Renal cortex interstitium (tissue), 15 donors: ENCODE measurements at places on chromosomes 4 and X.

DNA sequence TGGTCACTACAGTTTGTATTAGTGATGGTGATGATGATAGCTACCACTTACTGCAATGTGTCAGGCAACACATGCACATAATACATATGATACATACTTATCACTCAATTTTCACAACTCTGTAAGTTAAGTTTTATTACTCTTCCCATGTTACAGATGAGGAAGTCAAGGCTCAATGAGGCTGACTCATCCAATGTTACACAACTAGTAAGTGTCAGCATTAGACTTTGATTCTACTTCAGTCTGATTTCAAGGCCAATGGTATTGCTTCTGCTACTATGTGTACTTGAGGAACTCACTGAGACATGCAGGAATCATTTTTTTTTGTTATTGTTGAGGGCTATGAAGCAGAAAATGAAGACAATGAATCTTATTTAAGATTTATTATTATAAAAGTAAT is 96.4 kb upstream of the TRPC5OS start:
- no peak for DNase-seq

DNA sequence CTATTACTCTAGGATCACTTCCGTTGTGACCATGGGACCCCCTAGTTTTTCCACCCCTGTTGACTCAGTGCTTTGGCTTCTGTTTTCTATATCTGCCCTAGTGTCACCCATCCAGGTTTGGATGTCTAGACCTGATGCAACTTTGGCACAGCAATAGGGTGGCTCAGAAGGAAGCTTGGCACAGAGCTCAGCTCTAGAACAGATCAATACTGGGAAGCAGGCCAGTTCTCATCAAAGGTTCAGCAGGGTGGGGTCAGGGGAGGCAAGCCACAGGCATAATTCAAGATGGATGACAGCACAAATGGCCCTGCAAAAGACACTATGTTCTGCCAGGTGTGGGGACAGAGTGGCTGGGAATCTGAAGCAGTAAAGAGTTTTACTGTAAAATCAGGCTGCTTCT is 74.2 kb upstream of the EGFL6 start:
- DNase-seq: no peak

DNA sequence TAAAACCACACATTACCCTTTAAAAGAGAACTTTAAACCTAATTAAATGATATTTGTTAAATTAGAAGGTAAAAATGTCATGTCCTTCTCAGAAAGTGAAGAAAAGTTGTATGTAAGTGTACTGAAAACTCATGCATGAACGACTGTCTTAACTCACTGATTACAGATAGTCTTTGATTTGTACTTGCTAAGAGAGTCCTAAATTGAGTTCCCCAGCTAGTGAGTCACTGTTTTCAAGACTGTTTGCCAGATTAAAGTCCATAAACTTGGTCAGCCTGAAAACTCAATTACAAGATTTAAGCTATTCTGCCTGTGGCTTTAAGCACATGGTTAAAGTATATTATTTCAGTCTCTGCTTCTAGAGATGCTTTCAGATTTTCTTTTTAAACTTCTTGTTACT is 124.9 kb upstream of the ZCCHC13 start:
- DNase-seq: peak; percentile 21

DNA sequence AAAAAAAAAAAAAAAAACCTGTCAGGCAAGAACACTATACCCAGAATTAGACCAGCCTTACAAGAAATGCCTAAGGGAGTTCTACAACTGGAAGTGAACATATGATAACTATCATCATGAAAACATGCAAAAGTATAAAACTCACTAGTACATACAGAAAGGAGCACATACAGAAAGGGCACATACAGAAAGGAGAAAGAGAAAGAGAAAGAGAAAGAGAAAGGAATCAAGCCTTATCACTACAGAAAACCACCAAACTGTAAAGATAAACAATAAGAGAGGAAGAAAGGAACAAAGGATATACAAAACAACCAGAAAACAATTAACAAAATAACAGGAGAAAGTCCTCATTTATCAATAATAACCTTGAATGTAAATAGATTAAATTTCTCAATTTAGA is 50.4 kb downstream of the PHKA1 start:
- DNase-seq: no peak

DNA sequence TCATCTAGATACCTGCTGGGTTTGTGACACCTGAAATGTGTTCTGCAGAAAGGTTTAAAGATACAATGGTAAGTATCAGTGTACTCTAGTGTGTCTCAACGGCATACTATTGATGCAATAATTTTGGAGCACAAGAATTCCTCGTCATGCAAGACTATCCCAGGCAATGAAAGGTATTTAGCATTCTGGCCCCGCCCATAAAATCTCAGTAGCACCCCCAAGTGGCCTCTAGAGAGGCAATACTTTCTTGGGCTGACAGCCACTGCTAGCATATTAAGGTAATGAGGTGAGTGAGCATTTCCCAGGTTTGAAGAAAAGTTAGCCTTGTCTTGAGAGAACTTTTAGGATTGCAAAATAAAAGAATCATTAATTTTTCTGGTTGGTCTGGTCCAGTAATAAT is 24.0 kb downstream of the TAB3 start:
- no peak for DNase-seq

GRCh38 chr4:53584658-53585057 is 6.6 kb downstream of the LNX1 start:
- no peak for DNase-seq

- DNase-seq: no peak
Measured at GRCh38 chr4:183599690-183600089, 59.3 kb downstream of the RWDD4 start.

GRCh38 chr4:106864231-106864630 is 171.9 kb downstream of the DKK2 start:
- no peak for DNase-seq

DNA sequence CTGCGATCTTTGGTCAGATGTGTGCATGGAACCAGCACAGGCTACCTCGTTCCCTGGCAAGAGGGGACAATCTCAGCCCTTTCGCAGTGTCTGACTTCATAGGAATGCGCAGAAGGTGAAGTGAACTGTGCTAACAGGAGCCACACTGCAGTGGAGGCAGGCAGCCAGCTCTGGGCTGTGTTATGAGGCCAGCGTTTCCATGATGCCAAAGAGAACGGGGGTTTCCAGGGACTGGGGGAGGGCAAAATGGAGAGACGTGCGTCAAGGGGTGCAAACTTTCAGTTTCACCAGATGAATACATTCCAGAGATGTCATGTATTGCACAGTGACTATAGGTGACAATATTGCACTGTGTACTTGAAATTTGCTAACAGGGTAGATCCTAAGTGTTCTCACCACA is 30.4 kb downstream of the CLDN34 start:
- no peak for DNase-seq

DNA sequence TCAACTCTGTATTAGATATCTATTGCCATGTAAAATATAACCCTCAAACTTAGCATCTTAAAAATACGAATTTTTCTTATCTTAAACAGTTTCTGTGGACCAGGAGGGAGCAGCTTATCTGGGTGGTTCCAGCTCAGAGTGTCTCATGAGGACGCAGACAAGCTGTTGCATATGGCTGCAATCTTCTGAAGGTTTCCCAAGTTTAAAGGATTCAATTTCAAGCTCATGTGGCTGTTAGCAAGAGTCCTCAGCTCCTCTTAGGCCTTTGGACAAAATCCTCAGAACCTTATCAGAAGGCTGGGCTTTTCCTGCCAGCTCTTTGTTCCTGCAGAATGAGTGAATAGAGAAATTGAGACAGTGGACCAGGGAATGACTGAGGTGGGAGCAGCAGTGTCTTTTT is 2.8 kb upstream of the CTSO start:
- DNase-seq: no peak

GRCh38 chrX:130902783-130903613 is at the start of gene ENOX2:
Gene ENOX2, minus strand, starts transcription at chrX:130903209. Its CDS starts 199,993 bp downstream, at chrX:130703216.
- DNase-seq: peak; percentile 96
